Endothelial cell (in vitro differentiated cells): ENCODE measurements at places on chromosomes 5 and 9.

GRCh38 chr9:304106-304505 is 89.4 kb downstream of the DOCK8 start:
- peaks cover 7% of the 10 kb centered on the region for H3K4me1 ChIP-seq
- H3K27ac ChIP-seq: peak overlapping the region; percentile 96
- no peak overlapping the region for H3K4me3 ChIP-seq
- H3K27me3 ChIP-seq: no peaks in the 10 kb centered on the region

- H3K27me3 ChIP-seq: no peaks in the 10 kb centered on the region
- H3K36me3 ChIP-seq: no peaks in the 10 kb centered on the region
- H3K4me1 ChIP-seq: peaks cover 5% of the 10 kb centered on the region
- DNase-seq: no peak
Observed at GRCh38 chr9:13718086-13718485, 438.6 kb upstream of the MPDZ start.

GRCh38 chr5:115028557-115028956 is 141.2 kb downstream of the TRIM36 start:
- H3K4me1 ChIP-seq: no peaks in the 10 kb centered on the region
- no peak overlapping the region for H3K4me3 ChIP-seq
- H3K27ac ChIP-seq: no peak overlapping the region
- no peaks in the 10 kb centered on the region for H3K36me3 ChIP-seq

- no peaks in the 10 kb centered on the region for H3K27me3 ChIP-seq
- H3K36me3 ChIP-seq: peaks cover 33% of the 10 kb centered on the region
- peaks cover 10% of the 10 kb centered on the region for H3K4me1 ChIP-seq
- no peak within 1 kb of the TSS for H3K27ac ChIP-seq
- DNase-seq: peak; percentile 18
- peak within 1 kb of the TSS; percentile 72 for H3K4me3 ChIP-seq
Observed at GRCh38 chr5:141223112-141223783, at the start of gene PCDHB14. Gene PCDHB14 (plus strand): TSS chr5:141223343. CDS start chr5:141223506, 163 bp downstream.

GRCh38 chr5:35313291-35313690 is 83.0 kb upstream of the PRLR start:
- no peaks in the 10 kb centered on the region for H3K27me3 ChIP-seq
- no peak for DNase-seq
- H3K36me3 ChIP-seq: no peaks in the 10 kb centered on the region
- no peak overlapping the region for H3K4me3 ChIP-seq

GRCh38 chr9:135941288-135941995 is 19.7 kb downstream of the UBAC1 start:
- H3K4me1 ChIP-seq: peaks cover 2% of the 10 kb centered on the region
- no peak for DNase-seq
- peaks cover 56% of the 10 kb centered on the region for H3K36me3 ChIP-seq
- no peak overlapping the region for H3K27ac ChIP-seq
- H3K27me3 ChIP-seq: peaks cover 7% of the 10 kb centered on the region
- H3K4me3 ChIP-seq: no peak overlapping the region

- no peak for DNase-seq
- H3K27ac ChIP-seq: no peak overlapping the region
- H3K36me3 ChIP-seq: no peaks in the 10 kb centered on the region
- H3K27me3 ChIP-seq: peaks cover 2% of the 10 kb centered on the region
Observed at GRCh38 chr5:9398227-9398626, 147.6 kb downstream of the SEMA5A start.

DNA sequence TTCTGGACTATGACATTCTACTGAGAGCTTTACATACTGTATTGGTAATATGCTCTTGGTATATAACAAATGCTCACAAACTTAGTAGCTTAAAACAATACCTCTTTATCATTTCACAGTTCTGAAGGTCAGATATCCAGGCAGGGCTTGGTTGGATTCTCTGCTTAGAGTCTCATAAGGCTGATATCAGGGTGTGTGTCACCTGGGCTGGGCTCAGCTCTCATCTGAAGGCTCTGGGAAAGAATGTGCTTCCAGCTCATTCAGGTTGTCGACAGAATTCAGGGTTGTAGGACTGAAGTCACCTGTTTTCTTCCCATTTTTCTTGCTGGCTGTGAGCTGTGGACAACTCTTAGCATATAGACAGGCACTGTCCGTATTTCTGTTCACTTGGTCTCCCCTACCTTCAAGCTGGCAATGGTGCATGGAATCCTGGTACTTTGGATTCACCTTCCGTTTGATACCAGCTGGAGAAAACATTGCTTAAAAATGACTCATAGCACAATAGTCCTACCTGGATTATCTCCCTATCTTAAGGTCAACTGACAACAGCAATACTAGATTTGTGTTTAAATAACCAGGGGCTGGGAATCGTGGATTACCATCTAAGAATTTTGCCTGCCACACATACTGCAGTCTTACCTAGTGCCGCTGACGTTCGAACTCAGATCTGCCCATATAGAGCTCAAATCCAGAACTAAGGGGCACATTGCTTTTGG is 69.2 kb downstream of the RCL1 start:
- no peak for DNase-seq
- H3K36me3 ChIP-seq: peaks cover 11% of the 10 kb centered on the region
- H3K27me3 ChIP-seq: no peaks in the 10 kb centered on the region
- H3K4me3 ChIP-seq: no peak overlapping the region
- peaks cover 5% of the 10 kb centered on the region for H3K4me1 ChIP-seq
- H3K27ac ChIP-seq: no peak overlapping the region

- H3K4me3 ChIP-seq: no peak overlapping the region
- H3K4me1 ChIP-seq: no peaks in the 10 kb centered on the region
- no peaks in the 10 kb centered on the region for H3K27me3 ChIP-seq
Observed at GRCh38 chr5:98433673-98434072, 339.8 kb upstream of the RGMB start.

DNA sequence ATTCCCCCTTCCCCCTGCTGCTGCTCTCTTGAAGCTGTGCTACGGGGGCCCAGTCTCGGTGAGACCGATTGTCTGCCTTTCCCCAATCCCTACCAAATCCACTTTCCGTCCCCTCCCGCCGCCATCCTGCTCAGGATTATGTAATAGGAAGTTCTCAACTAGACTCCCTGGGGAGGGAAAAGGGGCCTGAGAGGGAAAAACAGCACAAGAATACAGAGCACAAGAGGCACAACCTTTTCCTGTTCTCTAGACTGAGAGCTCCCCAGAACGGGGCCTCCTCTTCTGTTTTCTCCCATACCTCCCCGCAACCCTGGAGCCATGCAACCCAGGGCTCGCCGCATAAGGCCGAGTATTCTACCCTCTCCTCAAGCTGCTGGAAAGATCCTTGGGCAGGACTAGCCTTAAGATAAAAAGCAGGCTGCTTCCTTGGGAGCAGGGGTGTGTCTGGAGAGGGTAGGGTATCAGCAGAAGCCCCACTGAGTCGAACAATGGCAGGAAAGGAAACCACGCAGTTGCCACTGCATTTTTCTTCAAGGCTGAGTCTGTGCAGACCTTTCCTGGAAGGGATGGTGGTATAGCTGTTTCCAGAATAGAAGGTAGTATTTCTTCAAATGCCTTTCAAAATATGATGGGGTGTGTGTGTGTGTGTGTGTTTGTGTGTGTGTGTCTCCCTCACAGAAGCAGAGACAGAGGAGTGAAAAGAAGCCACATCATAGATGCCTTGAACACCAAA is 12.9 kb downstream of the MYORG start:
- peak overlapping the region; percentile 84 for H3K4me3 ChIP-seq
- peaks cover 37% of the 10 kb centered on the region for H3K4me1 ChIP-seq
- DNase-seq: peak; percentile 69

DNA sequence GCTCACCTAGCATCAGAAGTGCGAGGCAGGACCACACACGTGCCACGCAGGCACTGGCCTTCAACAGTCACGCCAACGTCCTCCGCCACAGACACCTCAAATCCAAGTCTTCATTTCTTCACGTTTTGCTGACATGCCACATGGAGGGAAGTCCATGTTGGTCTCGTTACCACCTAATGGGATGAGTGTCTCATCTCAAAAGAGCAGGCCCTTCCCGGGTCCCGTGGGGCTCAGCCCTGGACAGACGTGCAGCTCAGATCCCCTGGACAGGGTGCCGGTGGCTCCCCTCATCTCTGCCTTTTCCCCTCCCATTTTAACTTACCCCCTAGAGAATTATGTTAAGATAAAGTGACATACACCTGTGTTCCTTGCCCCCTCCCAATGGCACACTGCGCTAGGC is 76.8 kb downstream of the MRPL36 start:
- H3K4me1 ChIP-seq: no peaks in the 10 kb centered on the region
- no peak for DNase-seq
- H3K36me3 ChIP-seq: no peaks in the 10 kb centered on the region
- H3K27me3 ChIP-seq: peaks cover 9% of the 10 kb centered on the region
- no peak overlapping the region for H3K27ac ChIP-seq
- no peak overlapping the region for H3K4me3 ChIP-seq

- DNase-seq: no peak
- H3K4me3 ChIP-seq: no peak overlapping the region
- H3K27ac ChIP-seq: no peak overlapping the region
- no peaks in the 10 kb centered on the region for H3K27me3 ChIP-seq
- no peaks in the 10 kb centered on the region for H3K36me3 ChIP-seq
- H3K4me1 ChIP-seq: no peaks in the 10 kb centered on the region
Observed at GRCh38 chr5:36298552-36298951, 3.1 kb downstream of the RANBP3L start.

GRCh38 chr5:131634238-131634637 is 791 bp downstream of the RAPGEF6 start:
- peaks cover 7% of the 10 kb centered on the region for H3K27me3 ChIP-seq
- H3K4me3 ChIP-seq: peak overlapping the region; percentile 98
- H3K27ac ChIP-seq: peak overlapping the region; percentile 90
- H3K4me1 ChIP-seq: peaks cover 18% of the 10 kb centered on the region

DNA sequence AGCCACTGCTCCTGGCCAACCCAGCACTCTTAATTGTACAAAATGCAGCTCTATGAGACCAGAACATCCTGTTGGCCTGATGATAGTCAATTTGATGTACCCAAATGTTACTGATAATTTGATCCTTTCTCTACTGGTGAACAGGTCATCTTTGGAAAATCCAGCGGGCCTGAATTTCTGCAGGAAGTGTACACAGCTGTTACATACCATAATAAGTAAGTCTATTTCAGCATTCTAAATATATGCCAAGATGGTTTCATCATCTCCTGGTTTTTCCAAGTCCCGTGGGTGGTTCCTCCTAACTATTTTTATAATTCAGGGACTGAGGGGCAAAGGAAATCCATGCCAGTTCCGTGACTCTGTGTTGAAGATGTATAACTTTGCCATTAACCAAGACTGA is 155.4 kb downstream of the DOCK8 start:
- no peak overlapping the region for H3K27ac ChIP-seq
- no peaks in the 10 kb centered on the region for H3K27me3 ChIP-seq
- DNase-seq: no peak
- H3K4me3 ChIP-seq: no peak overlapping the region

GRCh38 chr5:55994495-55994997 is at the start of gene IL6ST:
Gene IL6ST (minus strand): TSS chr5:55994963. CDS start chr5:55976278, 18,685 bp downstream.
- DNase-seq: no peak
- peaks cover 27% of the 10 kb centered on the region for H3K4me1 ChIP-seq
- H3K27me3 ChIP-seq: peaks cover 3% of the 10 kb centered on the region
- H3K4me3 ChIP-seq: peak within 1 kb of the TSS; percentile 99

GRCh38 chr9:6926436-6926835 is 168.7 kb downstream of the KDM4C start:
- H3K27me3 ChIP-seq: no peaks in the 10 kb centered on the region
- no peak overlapping the region for H3K27ac ChIP-seq
- peaks cover 30% of the 10 kb centered on the region for H3K4me1 ChIP-seq
- H3K4me3 ChIP-seq: no peak overlapping the region
- no peak for DNase-seq

DNA sequence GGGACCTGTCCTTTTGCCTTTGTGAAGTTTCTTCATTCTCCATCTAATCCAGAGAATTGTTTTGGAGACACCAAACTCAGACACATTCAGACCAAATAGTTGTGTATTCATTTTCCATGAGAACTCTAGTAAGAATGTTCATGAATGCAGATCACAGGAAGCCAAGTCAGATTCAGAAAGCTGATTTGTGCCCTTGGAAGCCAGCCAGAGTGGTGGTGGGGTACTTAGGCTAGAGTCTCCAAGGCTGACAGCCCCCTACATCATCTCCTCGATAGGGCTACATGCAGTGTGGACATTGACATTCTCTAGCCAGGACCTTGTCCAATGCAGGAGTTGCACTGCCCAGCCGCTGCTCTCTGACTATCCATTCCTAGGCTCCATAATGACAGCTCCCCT is 137.6 kb downstream of the UGCG start:
- DNase-seq: no peak
- H3K4me1 ChIP-seq: peaks cover 18% of the 10 kb centered on the region
- H3K4me3 ChIP-seq: no peak overlapping the region
- H3K36me3 ChIP-seq: no peaks in the 10 kb centered on the region

DNA sequence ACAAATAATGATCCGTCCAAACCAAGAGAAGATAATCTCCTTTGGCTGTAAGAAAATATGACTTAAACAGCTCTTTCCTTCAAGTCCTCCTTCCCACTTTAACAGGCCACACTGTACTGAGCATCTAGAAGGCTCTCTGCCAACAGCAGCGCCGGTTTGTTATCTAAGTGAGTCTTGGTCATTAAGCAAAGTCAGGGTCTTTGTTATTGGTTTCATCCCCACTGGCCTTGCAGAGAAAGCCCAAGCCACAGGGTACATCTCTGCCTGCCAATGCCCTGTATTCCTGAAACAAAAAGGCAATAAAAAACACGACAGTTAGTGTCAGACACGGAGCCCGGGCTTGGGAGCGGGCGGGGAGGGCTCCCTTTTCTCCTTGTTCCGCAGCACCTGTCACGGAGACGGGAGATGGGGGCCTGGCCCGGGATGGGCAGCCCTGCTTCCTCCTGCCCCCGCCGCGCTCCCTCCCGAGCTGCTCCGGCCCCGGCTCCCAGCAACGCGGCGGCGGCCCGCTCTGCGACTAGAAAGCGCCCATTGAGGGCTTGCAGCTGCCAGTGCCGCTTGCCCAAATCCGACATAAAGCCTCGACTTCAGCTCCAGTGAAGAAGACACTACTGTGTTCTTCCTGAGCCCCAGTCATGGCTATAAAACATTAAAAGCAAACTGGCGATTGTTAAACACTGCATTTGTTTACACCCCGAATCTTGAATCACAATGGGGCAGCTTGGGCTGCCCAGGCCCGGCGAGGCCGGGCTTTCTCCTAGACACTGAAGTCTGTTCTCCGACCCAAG is 28.1 kb upstream of the PIK3R1 start:
- DNase-seq: peak; percentile 46
- peaks cover 2% of the 10 kb centered on the region for H3K27me3 ChIP-seq
- H3K27ac ChIP-seq: no peak overlapping the region

DNA sequence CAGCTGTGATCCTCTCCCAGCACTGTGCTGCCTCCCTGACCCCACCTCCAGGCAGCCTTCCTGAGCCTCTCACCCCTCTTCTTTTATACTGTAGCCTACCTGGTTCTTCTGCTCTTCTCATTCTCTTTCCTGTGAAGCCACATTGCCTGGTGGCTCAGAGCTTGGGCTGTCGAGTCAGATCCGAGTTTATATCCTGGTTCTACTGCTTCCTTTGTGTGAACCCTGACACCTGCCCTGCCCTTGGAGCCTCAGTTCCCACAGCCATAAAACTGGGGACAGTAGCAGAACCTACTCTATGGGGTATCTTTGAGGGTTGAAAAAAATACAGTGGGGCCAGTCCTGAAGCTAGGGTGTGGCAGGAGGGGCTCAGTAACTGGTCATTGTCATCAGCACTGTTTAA is 8.8 kb downstream of the SLC27A4 start:
- no peaks in the 10 kb centered on the region for H3K4me1 ChIP-seq
- H3K27me3 ChIP-seq: peaks cover 3% of the 10 kb centered on the region
- no peak overlapping the region for H3K27ac ChIP-seq
- H3K4me3 ChIP-seq: peak overlapping the region; percentile 80
